ENCODE measurements at places on chromosomes 4 and X.

DNA sequence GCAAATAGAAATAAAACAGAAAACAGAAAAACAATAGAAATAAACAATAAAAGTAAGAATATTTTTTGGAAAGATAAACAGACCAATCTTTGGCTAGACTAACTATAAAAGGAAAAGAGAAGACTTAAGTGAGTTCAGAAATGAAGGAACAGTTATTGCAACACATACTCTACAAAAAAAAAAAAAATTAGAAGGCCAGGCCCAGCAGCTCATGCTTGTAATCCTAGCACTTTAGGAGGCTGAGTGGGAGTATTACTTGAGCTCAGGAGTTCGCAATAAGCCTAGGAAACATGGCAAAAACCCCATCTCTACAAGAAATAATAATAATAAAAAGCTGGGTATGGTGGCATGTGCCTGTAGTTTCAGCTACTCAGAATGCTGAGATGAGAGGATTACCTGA is 336.7 kb downstream of the DTHD1 start:
- DNase-seq, result no peak

- DNase-seq, result peak; percentile 13
Measured at GRCh38 chr4:24477919-24478318, 106.4 kb downstream of the DHX15 start.

DNA sequence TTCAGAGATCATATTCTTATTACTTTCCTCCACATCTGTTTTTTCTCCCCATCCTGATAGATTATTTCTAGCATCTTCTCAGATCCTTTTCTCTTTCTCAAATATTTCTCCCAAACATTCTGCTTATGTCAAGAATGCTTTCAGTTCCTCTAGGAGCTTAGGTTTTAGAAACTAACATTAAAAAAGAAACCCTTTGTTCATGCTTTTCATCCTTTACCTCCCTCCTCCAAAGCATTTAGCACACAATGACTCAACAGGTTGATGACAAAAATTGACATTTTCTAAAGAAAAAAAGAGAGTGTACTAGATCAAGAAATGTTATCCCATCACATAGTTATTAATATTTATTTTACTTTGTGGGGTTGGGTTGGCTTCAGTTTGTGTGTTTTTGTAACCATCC is 16.5 kb upstream of the ALB start:
- no peak for DNase-seq

- no peak for DNase-seq
Measured at GRCh38 chr4:66429276-66429675, 759.0 kb upstream of the EPHA5 start.

DNA sequence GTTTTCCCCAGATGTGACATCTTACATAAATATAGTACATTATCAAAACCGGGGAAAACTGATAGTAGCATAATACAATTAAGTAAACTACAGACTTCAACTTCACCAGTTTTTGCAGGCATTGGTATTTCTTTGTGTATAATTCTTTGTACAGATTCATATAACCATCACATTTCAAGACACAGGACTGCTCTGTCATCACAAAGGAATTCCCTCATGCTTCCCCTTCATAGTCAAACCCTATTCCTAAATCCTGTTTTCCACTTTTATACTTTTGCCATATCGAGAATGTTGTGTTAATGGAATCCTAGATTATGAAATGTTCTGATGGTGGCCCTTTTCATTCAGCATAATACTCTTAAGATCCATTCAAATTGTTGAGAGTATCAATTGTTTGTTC is 36.0 kb downstream of the STIM2 start:
- peak; percentile 49 for DNase-seq

GRCh38 chr4:4289941-4290850 is at the start of the genes LYAR and ZBTB49:
Gene LYAR, minus strand, starts transcription at chr4:4290154. Its CDS starts 6,412 bp downstream, at chr4:4283742.
Gene ZBTB49, plus strand, starts transcription at chr4:4290251. Its CDS starts 9,695 bp downstream, at chr4:4299946.
- DNase-seq, result peak; percentile 77

- no peak for DNase-seq
Measured at GRCh38 chrX:68703846-68704245, 56.4 kb downstream of the STARD8 start.

GRCh38 chr4:10046471-10046870 is 25.2 kb upstream of the SLC2A9 start:
- no peak for DNase-seq

DNA sequence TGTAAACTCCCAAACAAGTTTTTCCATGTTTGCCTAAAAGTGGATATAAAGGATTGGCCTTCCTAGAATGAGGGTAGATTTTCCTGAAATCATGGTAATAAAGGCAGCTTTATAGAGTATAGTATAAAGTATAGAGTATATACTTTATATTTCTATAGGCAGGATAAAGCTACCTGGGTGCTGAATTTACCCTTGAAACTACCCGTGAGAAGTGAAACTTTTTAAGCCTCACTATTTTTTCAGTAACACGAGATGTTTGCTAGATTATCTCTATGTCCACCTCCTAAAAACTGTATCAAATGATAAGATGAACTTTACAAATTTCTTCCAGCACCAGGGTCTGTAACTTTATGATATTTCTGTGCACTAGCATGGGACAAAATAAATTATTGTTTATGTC is 340.0 kb upstream of the GALNTL6 start:
- DNase-seq, result no peak

DNA sequence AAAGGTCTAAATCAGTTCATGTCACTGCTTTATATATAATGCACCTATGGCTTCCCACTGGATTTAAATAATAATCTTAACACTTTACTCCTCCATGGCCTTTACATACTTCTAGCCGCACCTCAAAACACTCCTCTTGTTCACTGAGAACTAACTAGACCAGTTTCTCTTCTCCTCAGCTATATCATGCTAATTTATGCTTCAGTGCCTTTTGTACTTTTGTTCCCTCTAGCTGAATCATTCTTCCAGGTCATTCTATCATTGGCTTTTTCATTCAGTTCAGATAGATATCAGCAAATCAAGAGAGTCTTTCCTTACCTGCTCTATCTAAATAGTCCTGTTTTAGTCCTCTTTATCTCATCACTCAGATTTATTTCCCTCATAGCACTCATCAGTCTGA is 64.2 kb downstream of the TET2 start:
- DNase-seq, result no peak

DNA sequence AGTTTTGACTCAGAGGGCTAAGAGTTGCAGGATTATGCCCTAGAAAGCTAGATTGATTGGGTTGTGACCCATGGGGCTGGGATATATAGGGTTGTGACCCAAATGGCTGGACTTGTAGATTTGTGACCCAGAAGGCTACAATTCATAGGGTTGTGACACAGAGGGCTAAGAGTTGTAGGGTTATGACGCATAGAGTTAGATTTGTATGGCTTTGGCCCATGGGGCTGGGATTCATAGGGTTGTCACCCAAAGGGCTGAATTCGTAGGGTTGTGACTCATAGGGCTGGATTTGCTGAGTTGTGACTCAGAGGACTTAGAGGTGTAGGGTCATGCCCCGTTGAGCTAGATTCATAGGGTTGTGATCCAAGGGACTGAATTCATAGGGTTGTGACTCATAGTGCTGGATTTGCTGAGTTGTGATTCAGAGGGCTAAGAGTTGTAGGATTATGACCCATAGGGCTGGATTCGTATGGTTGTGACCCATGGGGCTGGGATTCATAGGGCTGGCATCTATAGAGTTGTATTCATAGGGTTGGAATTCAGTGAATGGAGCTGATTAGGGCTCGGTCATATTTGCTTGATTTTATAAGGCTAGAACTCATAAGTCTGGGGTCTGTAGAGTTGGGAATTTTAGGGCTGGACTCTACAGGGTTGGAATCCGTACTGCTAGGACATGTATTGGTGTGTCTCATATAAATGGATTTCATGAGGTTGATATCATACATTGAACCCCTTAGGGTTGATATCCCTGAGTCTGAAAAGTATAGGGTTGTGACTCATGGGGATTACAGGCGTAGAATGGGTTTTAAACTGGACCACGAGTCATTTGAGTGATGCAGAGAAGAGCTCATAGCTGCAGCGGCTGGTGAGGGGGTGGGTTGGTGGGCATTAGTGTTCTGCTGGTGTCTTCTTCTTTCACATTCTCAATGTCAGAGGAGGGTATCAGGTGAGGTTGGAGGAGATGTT is 125.7 kb downstream of the CRLF2 start:
- no peak for DNase-seq

GRCh38 chr4:38577462-38577861 is 86.5 kb upstream of the KLF3 start:
- no peak for DNase-seq

GRCh38 chrX:20803971-20804370 is 537.3 kb upstream of the RPS6KA3 start:
- no peak for DNase-seq

DNA sequence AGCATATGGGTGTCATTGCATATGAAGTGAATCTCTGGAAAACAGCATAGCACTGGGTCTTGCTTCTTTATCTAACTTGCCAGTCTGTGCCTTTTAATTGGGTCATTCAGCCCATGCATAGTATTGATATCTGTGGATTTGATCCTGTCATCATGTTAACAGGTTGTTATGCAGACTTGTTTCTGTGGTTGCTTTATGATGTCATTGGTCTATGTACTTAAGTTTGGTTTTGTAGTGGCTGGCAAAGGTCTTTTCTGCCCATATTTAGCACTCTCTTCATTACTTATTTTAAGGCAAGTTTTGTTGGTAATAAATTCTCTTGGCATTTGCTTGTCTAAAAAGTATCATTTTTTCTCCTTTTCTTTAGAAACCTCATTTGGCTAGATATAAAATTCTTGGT is 221.1 kb upstream of the ITM2A start:
- DNase-seq, result no peak

- no peak for DNase-seq
Measured at GRCh38 chr4:123121241-123121907, 199.0 kb upstream of the NUDT6 start.

DNA sequence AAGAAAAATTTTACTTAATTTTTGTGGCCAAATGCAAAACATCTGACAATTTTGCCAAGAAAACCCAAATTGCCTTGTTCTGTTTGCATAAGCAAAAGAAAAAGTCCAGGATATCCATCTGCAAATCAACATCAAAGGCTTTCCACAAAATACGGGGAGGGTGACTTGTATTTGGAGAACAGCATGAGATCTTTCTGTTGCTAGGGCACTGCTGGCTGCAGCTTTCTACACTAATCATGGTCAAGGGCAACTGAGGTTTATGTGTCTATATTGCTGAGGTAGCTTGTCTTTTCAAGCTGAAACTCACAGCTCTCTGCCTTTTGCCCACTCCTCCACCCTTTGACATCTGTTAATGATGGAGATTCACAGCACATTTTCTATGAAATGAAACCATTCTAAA is 389.1 kb downstream of the NKX6-1 start:
- no peak for DNase-seq
